HS-27A (cell line): ENCODE measurements at places on chromosomes 11 and 22.
A peak's percentile ranks its signal among the peaks of the same experiment; 100 is the strongest.

GRCh38 chr11:75697906-75698581 lies 19.6 kb upstream of the MOGAT2 start:
- DNase-seq = no peak

DNA sequence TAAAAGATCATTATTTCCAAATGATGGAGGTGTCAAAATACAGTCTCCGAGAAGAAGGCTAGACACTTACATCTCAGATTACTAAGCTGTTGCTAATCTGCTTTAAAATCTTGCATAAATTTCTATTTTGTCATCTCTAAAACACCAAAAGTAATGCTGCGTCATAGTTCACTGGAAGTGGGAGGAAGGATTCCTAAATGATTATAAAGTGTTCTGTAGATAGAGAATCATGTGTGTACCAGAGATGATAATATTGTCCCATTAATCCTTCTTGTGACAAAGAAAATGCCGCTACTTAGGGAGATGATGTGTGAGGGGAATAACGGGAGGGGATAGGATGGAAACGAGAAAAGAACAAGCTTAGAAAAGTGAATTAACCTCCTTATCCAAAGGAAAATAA lies 268.6 kb downstream of the JRKL start:
- no peak for DNase-seq

- no peak for DNase-seq
Measured at GRCh38 chr22:22932512-22932941, 44.9 kb downstream of the IGLL5 start.

DNA sequence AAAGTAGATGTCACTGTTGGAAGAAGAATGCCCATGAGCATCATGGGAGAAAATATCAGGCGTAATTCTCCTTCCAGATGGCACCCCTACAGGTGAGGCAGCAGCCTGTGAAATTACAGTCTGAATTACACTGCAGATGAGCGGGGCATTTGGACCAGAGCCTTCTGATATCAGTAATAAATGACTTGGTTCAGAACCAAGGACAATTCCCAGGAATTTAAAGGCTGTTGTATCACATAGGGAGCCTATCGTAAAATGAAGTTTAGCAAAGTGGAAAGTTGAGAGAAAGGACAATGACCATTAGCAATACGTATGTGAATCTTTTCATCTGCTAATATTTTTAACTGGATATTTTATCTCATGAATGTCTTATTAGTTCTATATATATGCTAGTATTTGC lies 61.3 kb downstream of the PRMT3 start:
- DNase-seq = no peak

DNA sequence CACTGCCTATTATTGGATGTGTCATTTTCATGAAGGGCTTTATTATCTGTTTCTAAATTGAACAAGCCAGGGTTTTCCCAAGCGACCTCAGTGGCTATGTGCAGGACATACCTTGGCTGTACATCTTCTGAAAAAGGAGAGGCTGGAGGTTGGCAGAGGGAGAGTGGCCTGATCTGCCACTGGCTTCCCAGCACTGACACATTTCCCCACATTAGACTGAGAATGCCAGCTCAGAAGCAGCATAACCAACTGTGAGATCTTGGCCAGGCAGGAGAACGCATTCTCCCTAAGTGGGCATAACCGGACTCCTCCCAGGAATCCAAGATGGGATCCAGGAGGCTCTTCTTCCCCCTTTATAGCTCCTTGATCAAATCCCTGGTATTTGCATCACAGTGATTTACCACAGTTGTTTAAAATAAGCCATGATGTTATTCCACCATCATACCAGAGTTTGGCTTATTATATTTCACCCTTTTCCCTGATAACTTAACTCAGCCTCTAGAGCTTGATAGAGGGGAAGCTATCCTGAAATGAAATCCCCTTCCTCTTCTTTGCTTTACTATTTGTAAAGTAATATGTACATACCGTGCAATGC lies 33.8 kb downstream of the AMOTL1 start:
- DNase-seq = no peak

- DNase-seq = no peak
Measured at GRCh38 chr22:19597399-19597735, 73.2 kb upstream of the CLDN5 start.

GRCh38 chr11:122851366-122851966 lies 13.2 kb downstream of the CRTAM start:
- no peak for DNase-seq

DNA sequence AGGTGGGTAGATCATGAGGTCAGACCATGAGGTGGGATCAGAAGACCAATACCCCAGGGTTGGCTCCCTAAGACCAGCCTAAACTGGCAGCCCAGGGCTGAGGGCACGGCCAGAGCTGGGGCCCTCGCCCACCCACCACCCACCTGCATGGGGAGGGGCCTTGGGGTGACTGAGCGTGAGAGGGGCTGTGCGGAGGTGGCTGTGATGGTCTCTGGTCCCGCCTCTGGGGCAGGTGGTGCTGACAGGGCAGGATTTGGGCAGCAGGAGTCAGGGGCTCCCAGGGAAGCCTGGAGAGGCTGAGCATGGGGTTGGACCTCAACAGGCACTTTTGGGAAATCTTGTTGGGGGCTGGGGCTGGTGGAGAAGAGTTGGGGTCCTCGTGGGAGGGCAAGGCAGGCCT lies 39.8 kb upstream of the MUC5AC start:
- no peak for DNase-seq

DNA sequence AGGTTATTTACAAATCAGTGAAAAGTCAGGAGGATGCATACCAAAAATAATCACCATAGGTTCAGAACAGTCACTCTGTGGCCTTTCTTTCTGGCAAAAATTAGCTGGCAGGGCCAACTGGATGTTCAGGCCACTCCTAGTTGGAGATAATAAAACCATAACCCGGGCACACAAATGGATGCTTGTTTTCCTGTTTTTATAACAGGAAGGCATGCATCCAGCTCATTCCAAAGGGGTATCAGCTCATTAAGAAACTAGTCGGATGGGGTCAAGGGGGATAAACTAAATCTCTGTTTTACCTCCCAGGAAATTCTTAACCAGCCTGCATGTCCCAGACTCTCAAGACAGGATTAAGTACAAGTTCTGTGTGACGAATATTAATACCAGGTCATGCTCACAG lies 81.0 kb downstream of the FBXO7 start:
- DNase-seq = no peak

GRCh38 chr11:84780689-84781293 lies 846.4 kb downstream of the DLG2 start:
- no peak for DNase-seq

DNA sequence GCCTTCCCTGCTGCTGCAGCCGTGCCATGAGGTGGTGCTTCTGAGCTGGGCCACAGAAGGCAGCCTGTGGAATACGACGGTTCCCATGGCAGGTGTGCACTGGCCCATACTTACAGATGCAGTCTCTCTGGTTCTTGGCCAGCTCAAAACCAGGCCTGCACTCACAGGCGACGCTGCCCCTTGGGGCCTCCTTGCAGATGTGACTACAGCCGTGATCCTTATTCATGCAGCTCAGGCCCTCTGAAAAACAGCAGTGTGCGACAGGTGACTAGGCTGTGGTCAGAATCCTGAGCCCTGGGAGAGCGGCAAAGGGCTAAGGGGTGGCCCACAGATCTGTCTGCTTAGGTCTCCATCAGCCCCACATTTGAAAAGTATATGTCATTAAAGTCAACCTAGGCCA lies 22.1 kb downstream of the SCUBE2 start:
- DNase-seq = no peak

- peak; percentile 30 for DNase-seq
Measured at GRCh38 chr22:17726006-17726927, 48.0 kb downstream of the BID start.

DNA sequence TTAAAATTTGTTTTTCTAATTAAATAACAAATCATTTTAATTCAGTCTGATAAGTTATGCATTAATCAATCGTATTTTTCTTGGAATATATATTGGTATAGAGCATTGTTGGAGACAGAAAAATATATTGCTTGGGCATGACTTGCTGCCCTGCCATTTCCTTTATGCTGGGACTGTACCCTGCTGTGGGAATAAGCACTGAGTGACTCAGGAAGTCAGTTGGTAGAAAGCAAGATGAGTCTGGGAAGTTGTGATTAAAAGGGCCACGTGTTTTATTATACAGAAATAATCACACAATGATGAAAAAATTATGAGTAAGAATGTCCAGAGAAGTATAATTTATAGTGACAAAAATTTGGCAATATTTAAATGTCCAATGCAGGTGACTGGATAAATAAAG lies 139.5 kb downstream of the KIF18A start:
- no peak for DNase-seq

- DNase-seq = no peak
Measured at GRCh38 chr11:85740481-85741400, 54.7 kb upstream of the CCDC89 start.

DNA sequence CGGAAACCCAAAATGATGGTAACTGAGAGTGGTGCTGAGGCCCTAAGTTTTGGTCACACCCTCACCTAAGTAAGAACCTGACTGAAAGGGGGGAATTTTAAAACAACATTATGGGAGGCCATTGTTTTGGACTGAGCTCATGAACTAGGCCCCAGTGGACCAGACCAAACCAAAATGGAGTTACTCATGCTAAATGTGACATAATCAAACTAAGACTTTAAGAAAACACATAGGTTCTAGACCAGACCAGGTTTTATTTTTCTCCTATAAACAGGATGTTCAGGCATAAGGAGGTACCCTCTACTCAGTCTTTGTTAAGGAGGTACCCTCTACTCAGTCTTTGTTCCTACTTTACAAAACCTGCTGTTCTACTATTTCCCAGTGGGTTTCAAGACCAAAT lies 7.4 kb upstream of the EI24 start:
- no peak for DNase-seq

GRCh38 chr11:45179686-45180178 lies 33.3 kb downstream of the PRDM11 start:
- no peak for DNase-seq

DNA sequence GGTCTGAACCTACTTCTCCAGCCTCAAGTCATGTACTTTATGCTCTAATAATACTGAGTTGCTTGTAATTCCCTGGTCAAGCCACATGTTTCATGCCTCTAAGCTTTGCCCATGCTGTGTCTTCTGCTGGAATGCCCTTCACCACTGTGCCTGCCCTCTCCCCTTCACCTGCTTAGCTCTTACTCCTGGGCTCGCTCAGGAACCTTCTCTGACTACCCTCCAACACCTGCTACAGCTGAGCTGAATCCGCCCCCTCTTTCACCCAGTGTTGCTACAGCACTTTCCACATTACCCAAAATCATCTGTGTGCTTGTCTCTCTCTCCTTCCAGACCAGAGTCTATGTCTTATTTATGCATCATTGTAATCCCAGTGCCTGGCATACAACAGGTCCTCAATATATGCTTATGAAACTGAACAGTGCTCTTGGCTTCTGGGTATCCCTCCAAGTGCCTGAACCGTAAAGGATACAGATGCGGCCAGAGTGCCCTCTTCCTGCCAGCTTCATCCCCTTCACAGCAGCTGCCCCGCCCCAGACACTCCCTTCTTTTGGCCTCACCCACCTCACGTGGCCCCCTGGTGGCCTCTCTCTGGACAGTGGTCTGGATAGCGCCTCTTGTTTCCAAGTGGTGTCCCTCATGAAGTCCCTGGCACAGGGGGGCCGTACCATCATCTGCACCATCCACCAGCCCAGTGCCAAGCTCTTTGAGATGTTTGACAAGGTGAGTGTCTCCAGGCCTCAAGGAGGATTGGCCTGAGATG lies 7.1 kb downstream of the ABCG4 start:
- DNase-seq = no peak

DNA sequence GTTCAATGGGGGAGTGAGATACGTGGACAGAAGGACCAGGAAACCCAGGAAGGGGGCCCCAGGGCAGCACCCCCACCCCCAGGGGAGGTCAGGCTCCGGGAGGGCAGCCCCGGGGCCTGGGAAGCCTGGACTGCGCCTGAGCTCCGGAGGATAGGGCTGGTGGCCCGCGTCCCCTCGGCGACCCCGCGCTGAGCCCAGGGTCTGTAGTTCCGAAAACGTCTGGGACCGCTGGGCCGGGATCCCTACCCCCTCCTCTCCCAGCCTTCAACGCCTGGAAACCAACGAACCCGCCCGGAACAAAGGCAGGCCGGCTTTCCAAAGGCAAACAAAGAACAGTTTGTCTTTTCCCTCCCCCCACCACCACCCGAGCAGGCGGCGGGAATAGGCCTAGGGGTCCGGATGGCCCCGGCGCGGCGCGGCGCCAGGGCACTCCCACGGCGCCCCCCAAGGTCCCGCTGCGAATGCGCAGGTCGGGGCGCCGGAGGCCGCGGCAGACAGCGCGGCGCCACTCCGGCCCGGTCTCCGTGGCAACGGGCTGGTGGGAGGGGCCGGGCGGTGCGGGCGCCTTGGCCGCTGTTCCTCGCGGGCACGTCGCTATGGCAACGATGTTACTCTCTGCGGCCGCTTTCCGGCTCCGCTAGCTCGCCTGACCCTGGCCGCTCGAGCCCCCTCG lies 58.5 kb downstream of the IGLL1 start:
- peak; percentile 29 for DNase-seq
